SHP77 (cell line): ENCODE measurements at places on chromosomes 7 and 10.

- DNase-seq, result no peak
These were observed 225.2 kb upstream of the FZD1 start for GRCh38 chr7:91039033-91039432.

- no peak for DNase-seq
These were observed 50.0 kb downstream of the JMJD1C start for GRCh38 chr10:63415640-63416244.

GRCh38 chr7:42174391-42174912 is 62.6 kb downstream of the GLI3 start:
- DNase-seq, result no peak

GRCh38 chr7:93117327-93117726 is 452 bp downstream of the SAMD9 start:
- no peak for DNase-seq

DNA sequence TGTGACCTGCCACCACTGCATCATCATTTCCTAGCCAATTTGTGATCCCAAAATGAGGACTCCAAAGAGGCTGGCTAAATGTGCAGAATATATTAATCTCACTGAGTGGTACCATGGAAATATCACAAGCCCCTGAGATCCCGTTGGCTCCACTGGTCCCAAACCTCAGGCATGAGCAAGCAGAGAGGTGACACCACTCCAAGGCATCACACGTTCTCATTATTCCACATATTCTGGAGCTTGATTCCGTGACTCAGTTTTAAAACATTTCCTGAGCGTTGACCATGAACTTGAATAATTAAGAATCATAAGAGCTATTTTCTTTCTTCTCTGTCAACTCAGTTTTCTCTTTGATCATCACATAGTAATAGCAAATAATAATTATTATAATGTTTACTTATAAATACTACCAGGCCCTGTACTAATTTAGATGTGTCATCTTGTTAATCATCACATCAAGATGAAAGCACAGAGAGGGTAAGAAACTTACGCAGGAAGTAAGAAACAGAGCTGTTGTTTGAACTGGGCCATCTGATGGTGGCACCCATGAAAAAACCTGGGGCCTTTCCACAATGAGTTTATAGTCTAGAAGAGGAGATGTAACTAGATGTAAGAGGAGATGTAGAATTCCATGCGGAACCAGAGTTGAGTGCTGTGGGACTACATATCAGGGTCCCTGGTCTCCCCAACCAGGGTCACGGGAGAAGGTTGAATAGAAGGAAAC is 3.5 kb downstream of the APBB1IP start:
- no peak for DNase-seq
